Activated CD4-positive, alpha-beta T cell treated with anti-CD3 and anti-CD28 coated beads, Interleukin-2, amount 50 U/mL, for 24 hours (primary cell): ENCODE measurements at places on chromosomes 12 and 14.
A peak's percentile ranks its signal among the peaks of the same experiment; 100 is the strongest.

GRCh38 chr14:54622192-54622958, 55.4 kb downstream of the SAMD4A start:
- peak; percentile 28 for DNase-seq

- no peak for DNase-seq
Measured at GRCh38 chr14:66649498-66649897, 141.6 kb downstream of the GPHN start.

GRCh38 chr12:53677016-53677799, 1.3 kb upstream of the ATP5MC2 start:
- no peak for DNase-seq

DNA sequence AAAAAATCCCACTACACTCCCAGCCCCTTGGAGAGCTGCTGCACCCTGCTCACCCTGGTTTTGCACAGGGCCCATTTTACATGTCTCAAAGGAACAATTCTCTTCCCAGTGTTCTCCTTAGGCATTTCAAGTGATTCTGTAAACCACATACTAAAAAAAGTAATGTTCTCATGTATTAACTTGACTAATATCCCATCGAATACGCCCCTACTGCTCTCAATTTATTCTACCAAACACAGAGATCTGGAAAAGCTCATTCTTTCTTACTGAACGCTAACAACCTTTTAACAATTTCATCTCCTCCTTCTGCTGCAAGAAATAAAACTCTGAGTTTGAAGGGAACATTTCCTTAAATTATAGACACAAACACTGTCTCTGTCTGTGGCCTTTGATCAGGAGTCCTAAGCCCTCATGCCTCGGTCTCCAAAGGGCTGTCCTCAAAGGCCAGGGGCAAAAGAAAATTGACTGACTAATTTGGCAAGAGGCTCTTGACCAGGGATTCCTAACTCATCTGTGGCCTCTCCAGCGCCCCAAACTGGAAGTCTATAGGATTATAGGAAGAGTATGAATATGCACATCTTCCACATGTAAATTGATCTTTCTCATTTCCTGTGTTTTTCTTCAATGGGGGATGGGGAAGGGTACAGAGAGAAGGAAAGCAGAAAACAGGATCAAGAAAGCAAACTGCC, 17.1 kb upstream of the TSPAN11 start:
- no peak for DNase-seq

- no peak for DNase-seq
Measured at GRCh38 chr14:51462182-51462581, 189.5 kb upstream of the FRMD6 start.

GRCh38 chr14:36773136-36773540, 111.5 kb downstream of the PAX9 start:
- DNase-seq = no peak

- no peak for DNase-seq
Measured at GRCh38 chr12:57894399-57895292, 46.7 kb upstream of the ATP23 start.

DNA sequence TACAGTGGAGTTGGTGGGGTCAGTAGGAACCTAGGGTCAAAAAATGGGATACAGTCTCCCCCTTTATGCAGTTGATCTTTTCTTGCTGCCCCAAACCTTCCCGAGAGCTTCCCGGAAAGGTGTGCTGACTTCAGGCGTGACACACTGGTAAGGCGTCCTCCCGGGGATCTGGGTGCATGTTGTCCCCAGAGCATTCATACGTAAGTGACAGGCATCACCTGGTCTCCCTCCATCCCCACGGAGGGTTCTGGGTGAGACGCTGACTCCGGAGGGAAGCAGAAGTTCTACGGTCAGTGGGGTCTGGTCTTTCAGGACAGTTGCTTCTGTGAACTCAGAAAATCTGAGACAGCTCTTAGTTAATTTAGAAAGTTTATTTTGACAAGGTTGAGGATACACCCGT, 159.6 kb upstream of the RTL1 start:
- no peak for DNase-seq

- no peak for DNase-seq
Measured at GRCh38 chr12:102356690-102357089, 123.7 kb downstream of the IGF1 start.

DNA sequence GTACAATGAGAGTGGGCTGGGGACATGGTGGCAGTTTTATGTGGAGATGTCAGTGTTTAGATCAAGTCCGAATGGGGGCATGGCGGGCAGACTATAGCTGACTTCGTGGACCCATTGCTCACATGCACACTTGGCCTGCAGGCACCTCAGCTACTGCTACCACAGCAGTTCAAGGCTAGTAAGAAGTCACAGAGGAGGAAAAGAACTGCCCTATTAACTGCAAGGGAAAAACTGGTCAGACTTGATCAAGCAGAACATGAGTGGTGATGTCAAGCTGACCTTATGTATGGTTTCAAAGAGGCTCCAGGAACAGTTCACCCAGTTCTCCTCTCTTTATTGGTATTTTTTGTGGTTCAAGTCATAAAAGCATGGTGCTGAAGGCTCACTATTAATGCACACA, 30.2 kb upstream of the FRS2 start:
- no peak for DNase-seq

DNA sequence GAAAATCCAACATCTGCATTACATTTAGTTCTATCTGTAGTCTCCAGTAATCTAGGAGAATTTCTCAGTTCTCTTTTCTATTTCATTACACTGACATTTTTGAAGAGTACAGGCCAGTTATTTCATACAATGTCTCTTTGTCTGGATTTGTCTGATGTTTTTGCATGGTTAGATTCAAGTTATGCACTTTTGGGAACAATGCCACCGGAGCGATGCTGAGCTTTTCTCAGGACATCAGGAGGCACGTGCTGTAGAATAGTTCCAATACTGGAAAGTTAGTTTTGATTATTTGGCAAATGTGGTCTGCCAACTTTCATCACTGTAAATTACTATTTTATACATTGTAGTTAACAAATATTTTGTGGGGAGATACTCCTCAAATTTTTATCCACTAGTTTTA, 43.1 kb downstream of the ALDH1L2 start:
- no peak for DNase-seq

DNA sequence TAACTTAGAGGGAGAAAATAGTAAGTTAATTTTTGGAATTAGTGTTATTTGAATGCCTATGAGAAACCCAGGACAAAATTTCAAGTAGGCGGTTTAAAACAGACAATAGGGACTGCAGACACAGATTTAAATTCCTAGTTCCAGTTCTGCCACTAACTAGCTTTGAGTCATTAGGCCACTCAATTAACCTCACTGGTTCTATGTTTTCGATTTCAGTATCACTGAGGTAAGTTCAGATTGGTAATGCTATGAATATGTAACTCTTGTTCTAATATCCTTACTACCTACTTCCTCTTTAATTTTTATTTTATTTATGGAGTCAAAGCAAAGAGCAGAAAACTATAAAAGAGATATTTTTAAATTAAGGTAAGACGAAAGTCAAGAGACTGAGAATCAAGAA, 52.6 kb downstream of the GALC start:
- DNase-seq = no peak

DNA sequence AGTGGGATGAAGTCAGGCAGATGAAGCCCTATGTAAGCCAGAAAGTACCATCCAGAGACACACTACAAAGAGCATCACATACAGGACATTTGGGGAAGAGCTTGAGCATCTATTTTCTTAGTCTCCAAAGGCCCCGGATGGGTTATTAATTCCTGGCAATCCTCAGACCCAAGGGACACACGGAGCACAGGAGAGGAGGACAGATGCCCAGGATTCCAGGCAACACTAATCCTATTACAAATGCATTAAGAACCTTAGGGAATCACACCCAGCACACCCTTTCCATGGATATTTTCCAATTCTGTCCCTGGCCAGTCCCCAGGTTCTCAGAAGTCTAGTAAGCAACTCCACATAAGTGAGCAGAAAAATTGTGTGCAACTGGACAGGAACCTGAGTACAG, 65.9 kb downstream of the CMKLR1 start:
- DNase-seq = no peak

DNA sequence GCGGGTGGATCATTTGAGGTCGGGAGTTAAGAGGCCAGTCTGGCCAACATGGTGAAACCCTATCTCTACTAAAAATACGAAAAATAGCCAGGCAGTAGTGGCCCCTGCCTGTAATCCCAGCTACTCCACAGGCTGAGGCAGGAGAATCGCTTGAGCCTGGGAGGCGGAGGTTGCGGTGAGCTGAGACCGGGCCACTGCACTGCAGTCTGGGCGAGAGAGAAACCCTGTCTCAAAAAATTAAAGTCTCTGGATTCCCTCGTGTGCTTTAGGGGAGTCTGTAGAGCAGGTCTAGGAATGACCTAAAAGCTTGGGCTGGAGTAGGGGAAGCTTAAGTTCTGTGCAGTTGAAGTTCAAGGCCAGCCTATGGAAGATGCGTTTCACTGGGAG, 697 bp upstream of the TULP3 start:
- no peak for DNase-seq

- no peak for DNase-seq
Measured at GRCh38 chr14:104545942-104546501, 33.5 kb upstream of the C14orf180 start.

GRCh38 chr12:88448337-88448915, 131.8 kb downstream of the KITLG start:
- no peak for DNase-seq

DNA sequence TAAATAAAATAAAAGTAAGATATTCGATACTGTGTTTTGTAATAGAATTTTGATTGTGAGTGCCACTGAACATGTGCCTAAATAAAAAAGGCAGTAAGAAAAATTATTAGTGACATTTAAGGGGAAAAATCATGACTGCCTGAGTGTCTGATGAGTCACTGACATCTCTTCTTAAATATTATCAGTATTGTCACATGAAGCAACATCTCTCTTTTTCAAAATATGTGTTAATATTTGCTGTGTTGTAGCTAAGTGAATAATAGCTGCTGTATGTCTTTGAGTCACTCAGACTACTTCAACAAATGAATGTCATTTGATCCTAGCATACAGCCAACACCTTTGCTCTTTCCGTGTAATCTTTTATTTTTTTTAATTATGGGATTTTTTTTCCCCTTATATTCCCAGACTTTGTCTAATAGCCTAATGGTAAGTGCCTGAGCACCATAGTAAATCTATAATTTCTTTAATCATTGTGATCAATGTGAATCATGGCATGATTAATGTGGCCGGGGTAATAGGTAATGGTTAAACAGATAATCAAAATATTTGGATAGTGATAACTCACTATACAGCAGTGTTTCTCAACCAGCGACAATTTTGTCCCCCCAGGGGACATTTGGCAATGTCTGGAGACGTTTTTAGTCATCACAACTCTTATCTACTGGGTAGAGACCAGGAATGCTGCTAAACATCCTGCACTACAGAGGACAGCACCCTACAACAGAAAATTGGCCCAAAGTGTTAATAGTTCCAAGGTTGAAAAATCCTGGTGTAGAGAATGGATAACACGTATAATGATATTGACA, 11.7 kb upstream of the OTX2 start:
- no peak for DNase-seq

DNA sequence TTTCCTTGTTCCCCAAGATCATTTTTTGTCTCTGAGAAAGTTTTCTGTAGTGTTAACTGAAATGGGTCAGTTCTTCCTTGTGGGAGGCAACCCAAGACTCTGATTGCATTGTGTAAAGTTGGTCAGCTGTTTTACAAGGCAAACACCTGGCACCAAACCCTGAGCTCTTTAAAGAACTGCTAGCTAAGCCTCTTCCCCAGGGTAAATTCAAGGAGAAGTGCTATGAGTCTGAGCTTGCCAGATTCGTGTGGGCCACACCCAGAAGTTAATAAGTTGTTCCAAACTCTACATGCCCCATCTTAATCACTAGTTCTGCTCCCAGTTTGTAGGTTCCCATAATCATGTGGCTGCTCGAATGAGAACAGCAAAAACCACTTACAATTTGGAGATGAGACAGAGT, 214.5 kb downstream of the BTG1 start:
- DNase-seq = no peak

GRCh38 chr12:107134558-107134957, 41.2 kb upstream of the CRY1 start:
- DNase-seq = no peak

GRCh38 chr12:73067616-73068015, 795.4 kb downstream of the TRHDE start:
- DNase-seq = no peak

- DNase-seq = no peak
Measured at GRCh38 chr12:29907461-29907860, 123.7 kb upstream of the TMTC1 start.

DNA sequence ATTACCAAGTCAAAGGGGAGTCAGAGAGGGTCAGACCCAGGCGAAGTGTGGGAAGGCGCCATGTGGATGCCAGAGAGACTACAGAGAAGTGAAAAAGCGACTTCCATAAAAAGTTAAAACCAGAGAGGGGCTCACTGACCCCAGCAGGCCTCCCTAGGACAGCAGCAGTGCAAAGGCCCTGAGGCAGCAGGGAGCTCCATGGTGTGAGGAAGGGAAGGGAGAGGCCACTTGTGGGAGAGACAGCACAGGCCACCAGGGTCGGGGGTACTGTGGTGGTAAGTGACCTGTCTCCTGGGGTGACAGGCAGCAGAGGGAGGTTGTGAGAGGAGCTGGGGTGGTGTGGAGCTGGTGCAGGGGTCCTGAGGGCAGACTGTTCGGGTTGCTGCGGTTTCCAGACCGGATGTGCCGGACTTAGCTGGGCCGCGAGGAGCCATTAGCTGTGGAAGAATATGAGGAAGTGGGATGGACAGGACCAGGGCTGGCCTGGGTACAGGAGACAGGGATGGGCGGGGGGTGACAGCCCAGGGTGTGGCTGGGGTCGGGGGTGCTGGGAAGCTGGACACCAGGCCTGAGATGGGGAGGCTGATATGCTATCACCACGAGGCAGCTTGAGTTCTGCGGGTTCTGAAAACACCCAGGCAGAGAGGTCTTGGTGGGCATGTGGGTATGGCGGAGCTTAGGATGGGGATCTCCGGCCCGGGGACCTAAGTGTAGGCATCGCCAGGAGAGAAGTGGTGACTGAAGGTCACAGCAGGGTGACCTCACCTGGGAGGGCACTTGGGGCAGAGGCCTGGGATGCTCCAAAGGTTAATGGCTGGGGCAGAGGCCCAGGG, 22.7 kb downstream of the SETD1B start:
- no peak for DNase-seq
